Activated T-cell treated with anti-CD3 and anti-CD28 coated beads, Interleukin-2, amount 50 U/mL, for 72 hours (primary cell): ENCODE measurements at places on chromosomes 13 and 19. TPM values are rescaled to one million over a fixed set of nuclear protein-coding genes. Genes with fewer than 3 reads are reported as not detected.
A peak's percentile ranks its signal among the peaks of the same experiment; 100 is the strongest.

GRCh38 chr19:45553464-45553863, 31.1 kb downstream of the OPA3 start:
- no peak for DNase-seq

- no peak for DNase-seq
These were observed 430.6 kb downstream of the KLF12 start for GRCh38 chr13:73703606-73704005.

GRCh38 chr13:40777166-40777808, 6.3 kb upstream of the MRPS31 start:
- peak; percentile 46 for DNase-seq

GRCh38 chr13:99385940-99386339, 78.7 kb upstream of the GPR183 start:
- DNase-seq, result no peak

Gene FAM216B
- total RNA-seq, result not detected

GRCh38 chr19:7348587-7349230, at the start of gene ARHGEF18:
TSS of gene ARHGEF18 (plus strand) at chr19:7348937. CDS start at chr19:7362891, 13,954 bp downstream.
- DNase-seq, result peak; percentile 35

Gene FGF14
- total RNA-seq, result not detected

GRCh38 chr13:22925881-22926747, 254.7 kb upstream of the SGCG start:
- DNase-seq, result no peak

GRCh38 chr19:1768248-1768647, 14.9 kb downstream of the ONECUT3 start:
- DNase-seq, result no peak
